ENCODE measurements at places on chromosomes 6 and 20.

DNA sequence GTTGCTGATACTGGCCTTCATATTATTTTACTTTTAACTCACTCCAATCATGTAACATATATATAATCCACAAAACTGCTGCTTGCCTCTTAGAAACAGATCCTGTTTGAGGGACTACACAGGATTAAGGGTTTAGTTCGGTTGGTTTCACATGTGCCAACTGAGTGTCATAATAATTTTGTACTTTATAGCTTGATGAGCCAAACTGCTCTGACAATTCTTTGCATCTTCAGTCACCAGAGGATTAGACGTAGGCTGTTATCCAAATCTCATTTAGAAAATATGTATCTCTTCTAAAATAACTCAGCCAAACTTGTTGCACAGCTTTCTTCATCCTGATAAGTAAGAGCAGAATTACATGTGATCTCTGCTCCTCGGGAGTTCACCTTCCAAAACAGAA lies 643.6 kb upstream of the PTCHD4 start:
- DNase-seq: no peak

GRCh38 chr6:57019434-57019833 lies 27.1 kb upstream of the KIAA1586 start:
- no peak for DNase-seq

- no peak for DNase-seq
Measured at GRCh38 chr20:34300256-34300806, 2.8 kb downstream of the AHCY start.

GRCh38 chr20:49866051-49866450 lies 49.3 kb downstream of the SPATA2 start:
- peak; percentile 94 for DNase-seq

GRCh38 chr20:44649126-44649525 lies 2.4 kb downstream of the ADA start:
- DNase-seq: no peak

- no peak for DNase-seq
Measured at GRCh38 chr6:5674721-5675120, 332.0 kb downstream of the NRN1 start.

- DNase-seq: no peak
Measured at GRCh38 chr20:48695255-48695654, 132.5 kb downstream of the PREX1 start.

GRCh38 chr6:20186981-20187380 lies 25.3 kb downstream of the MBOAT1 start:
- DNase-seq: peak; percentile 79

- no peak for DNase-seq
Measured at GRCh38 chr6:133553652-133554051, 312.5 kb downstream of the EYA4 start.

DNA sequence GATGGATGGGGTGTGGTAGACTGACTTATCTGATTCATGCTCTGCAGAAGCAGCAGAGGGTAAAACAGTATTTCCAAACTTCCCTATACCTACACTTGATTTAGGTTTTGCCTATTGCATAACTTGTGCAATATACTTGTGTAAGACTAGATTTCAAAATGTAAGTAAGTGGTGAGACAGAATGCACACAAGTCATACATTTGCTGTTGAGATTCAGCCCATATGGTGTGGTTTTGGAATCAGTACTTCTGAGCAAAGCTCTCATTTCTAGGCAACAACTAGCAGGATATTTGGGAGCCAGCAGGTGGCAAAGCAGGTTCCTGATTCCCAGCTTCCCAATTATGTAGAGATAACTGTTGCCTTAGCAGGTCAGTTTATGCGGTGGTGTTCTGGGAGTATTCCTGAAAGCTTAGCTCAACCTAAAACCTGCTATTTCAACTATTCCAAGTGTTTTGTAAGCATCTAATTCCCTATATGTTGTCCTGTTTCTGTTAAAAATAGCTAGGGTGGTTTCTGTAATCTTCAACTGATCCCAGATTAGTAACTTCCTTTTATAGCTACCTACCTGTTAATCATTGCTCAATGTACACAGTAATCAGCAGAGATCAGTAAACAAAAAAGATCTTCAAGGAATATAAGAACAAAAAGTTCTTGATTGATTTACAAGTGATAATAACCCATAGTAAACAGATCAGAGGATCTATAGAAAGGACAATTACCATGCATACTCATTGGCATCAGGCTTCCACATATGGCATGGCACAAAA lies 8.5 kb upstream of the FABP7 start:
- DNase-seq: no peak

DNA sequence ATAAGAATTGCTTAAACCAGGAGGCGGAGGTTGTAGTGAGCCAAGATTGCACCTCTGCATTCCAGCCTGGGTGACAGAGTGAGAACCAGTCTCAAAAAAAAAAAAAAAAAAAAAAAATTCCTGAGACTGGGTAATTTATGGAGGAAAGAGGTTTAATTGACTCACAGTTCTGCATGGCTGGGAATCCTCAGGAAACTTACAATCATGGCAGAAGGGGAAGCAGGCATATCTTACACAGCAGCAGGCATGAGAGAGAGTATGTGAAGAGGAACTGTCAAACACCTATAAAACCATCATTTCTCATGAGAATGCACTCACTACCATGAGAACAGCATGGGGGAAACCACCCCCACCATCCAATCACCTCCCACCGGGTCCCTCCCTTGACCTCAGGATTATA lies 1.8 kb upstream of the FKBP1A start:
- DNase-seq: no peak

- DNase-seq: no peak
Measured at GRCh38 chr20:57801581-57801980, 91.8 kb upstream of the PMEPA1 start.

DNA sequence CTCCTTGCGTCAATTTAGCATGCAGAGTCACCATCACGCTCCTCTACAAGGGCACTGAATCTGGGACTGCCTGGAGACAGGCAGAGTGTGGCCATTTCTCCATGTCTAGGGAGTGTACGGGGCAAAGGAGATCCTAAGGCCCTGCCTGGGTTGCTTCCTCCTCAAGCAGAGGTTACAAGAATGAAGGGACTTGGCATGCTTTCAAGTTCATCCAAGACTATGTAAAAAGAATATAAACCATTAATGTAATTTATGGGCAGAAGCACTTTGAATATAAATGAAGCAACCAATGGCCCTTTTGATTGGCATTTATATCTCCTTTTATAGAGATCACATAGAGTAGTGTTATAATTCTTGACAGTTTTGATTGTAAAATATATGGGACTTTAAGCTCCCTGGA lies 137.5 kb downstream of the BTBD3 start:
- no peak for DNase-seq

- DNase-seq: no peak
Measured at GRCh38 chr6:145003145-145003544, 718.0 kb downstream of the UTRN start.

DNA sequence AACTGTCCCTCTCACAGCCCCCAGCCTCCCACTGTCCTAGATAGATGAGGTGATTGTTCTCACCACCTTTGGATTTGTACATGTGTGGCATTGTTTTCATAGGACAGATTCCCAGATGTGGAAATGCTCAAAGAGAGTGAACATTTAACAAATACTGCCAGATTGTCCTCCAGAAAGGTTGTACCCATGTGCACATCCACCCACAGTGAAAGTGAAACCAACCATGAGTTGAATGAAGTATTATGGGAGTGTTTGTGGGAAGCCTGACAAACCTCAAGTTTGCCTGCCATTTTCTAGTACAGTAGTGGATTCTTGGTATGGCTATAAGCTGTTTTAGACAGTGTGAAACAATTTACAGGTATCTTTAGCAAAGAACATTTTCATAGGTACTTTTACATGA lies 42.7 kb downstream of the ANKRD6 start:
- no peak for DNase-seq

GRCh38 chr20:35845561-35845960 lies 73.7 kb downstream of the PHF20 start:
- no peak for DNase-seq

GRCh38 chr6:33619166-33619840 lies 1.8 kb upstream of the ITPR3 start:
- DNase-seq: no peak

GRCh38 chr6:11132194-11132888 lies 20.8 kb upstream of the ERVFRD-1 start:
- DNase-seq: no peak

GRCh38 chr6:109478841-109479624 lies 4.0 kb downstream of the ZBTB24 start:
- no peak for DNase-seq

- no peak for DNase-seq
Measured at GRCh38 chr6:133396233-133396983, 155.3 kb downstream of the EYA4 start.

- DNase-seq: no peak
Measured at GRCh38 chr6:13362412-13362811, 34.1 kb upstream of the TBC1D7 start.

GRCh38 chr20:46905364-46906125 lies 10.9 kb downstream of the EYA2 start:
- peak; percentile 26 for DNase-seq

DNA sequence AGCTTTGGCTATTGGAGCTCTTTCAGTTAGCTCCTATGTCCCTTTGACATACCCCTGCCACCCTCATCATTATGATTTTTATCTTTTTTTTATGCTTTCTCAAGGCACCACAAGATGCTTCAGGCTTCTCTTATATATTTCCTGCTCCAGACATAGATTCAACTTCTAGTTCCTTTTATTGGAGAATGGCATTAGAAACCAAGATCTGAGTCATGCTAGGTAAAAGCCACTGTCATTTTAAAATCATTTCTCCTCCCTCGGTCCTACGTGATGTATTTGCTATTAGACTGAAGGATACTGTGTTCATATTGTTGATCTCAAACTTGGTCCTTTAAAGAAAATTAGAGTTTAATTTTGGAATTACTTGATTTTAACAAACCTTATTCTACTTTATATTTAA lies 8.3 kb downstream of the TENT5A start:
- DNase-seq: no peak

DNA sequence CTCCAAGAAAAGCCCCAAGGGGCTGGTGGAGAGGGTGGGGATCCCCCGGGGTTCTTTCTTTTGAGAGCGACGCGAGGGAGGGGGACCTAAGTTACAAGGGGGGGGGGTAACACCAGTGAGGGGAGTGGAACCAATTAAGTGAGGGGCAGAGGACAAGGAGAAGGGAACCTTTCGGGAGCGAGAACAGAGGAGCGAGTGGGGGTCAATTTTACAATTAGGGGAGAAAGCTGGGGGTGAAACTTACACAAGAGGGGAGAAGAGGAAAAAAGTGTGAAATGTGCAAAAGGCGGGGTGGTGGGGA lies 548 bp downstream of the SALL4 start:
- DNase-seq: no peak

GRCh38 chr6:27505209-27506027 lies 32.5 kb upstream of the ZNF184 start:
- no peak for DNase-seq

DNA sequence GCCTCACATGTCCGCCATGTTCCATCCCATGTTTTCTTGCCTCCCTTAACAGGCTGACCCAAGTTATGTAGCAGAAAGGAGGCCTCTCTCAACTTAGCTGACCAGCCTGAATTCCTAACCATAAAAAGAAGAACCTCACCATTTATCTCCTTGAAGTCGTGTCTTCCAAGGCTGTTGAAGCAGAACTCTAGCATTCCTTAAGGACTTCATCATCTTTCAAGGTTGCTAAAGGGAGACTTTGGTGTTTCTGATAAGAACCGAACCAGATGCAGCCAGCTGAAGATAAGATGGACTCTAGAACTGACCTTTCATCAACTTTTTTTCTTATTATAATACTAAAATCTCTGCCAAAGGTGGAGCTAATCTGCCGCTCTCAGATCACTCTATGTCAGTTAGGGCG lies 571.7 kb upstream of the SLC35B3 start:
- DNase-seq: no peak

DNA sequence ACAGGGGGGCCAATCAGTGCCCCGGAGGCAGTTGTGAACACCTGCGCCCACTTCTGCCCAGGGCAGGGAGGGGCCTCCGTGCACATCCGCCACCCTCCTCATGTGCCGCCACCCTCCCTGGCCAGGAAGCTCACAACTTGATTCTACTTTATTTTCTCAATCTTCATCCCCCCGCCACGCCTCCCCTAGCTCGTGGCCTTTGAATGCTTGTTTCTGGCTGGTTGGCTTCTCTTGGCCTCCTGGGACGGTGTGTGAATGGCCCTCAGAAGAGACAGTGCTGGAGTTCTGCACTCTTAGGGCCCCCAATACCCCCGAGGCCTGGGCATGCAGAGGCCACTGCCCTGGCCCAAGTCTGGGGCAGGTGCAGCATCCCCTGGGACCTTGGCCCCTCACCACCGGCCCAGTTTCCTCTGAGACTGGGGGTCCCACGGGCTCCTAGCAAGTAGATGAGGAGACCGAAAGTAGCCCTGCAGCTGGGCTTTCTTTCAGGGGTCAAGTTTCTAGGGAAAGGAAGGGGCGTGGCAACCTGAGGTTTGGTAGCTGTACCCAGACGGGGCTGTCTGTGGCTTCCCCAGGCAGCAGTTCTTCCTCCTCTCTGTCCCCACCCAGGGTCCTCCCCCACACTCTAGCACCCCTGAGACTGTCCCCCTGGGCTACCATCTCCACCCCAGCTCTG lies 1.3 kb downstream of the RGS19 start:
- DNase-seq: no peak

- no peak for DNase-seq
Measured at GRCh38 chr6:157215717-157216116, 107.6 kb downstream of the TMEM242 start.

- no peak for DNase-seq
Measured at GRCh38 chr6:39188098-39188450, 41.2 kb downstream of the KCNK5 start.

- DNase-seq: no peak
Measured at GRCh38 chr6:47047097-47047478, 5.0 kb upstream of the ADGRF1 start.

DNA sequence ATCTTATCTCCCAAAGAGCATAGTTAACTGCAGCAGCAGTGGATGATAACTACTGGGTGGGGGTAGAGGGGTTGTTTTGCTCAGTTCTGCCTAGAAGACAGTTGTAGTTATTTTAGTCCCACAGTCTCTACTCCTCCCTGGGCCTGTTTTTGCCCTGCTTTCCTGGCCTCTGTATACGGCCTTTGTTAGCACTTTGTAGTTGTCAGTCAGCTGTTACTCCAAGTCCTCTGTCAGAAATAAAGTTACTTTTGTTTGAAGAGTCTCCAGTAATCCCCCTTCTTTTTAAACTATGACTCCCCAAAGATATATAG lies 113.9 kb downstream of the SLC16A10 start:
- no peak for DNase-seq

GRCh38 chr20:14778875-14779274 lies 441.5 kb upstream of the FLRT3 start:
- no peak for DNase-seq

- peak; percentile 11 for DNase-seq
Measured at GRCh38 chr20:16528078-16528477, 45.2 kb downstream of the KIF16B start.

- DNase-seq: no peak
Measured at GRCh38 chr6:134707342-134708031, 242.4 kb downstream of the ALDH8A1 start.

GRCh38 chr6:14222956-14223355 lies 105.4 kb downstream of the CD83 start:
- no peak for DNase-seq

Measured in GM04503 (cell line).